Stimulated activated CD8-positive, alpha-beta memory T cell treated with anti-CD3 and anti-CD28 coated beads, Interleukin-7, amount 100 ng/mL, for 4 hours (primary cell): ENCODE measurements at places on chromosomes 4 and X.

GRCh38 chr4:11623726-11624037 is 195.0 kb upstream of the HS3ST1 start:
- DNase-seq: no peak

DNA sequence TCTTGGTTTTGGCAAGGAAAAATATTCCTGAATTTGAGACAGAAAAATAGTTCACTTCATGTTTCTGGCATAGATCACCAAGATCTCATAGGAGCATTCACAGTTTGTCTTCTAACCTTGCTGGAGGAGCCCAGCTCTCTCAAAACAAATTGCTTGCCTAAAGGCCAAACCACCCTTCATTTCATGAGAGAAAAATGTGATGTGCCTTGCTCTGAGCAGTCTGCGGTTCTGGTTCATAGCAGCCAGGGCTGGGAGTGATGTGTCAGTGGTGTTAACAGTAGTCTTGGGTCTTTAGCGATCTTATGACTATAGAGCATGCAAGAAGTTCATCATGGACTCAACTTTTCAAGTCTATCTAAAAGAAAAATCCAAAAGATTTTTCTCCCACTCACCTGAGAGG is 183.3 kb downstream of the DCLK2 start:
- DNase-seq: no peak

DNA sequence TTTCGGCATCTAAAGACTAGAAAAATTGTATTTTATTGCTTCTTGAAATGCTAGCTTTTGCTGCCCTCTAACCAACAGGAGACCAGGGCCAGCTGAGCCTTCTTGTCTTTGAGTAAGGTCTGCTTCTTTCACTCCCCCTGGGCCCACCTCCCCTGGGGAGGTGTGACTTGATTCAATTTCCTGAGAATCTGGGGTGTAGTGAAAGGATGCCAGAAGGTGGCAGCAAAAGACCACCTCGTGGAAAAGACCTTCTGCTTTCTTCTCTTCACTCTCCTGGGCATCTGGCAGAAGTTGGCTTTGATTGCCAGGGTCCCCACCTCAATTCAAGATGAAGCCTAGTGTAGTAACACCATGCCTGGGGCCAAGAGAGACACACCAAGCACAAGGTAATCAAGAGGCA is 96.5 kb upstream of the MAOA start:
- DNase-seq: no peak

- no peak for DNase-seq
Measured at GRCh38 chr4:161404346-161405110, 759.3 kb downstream of the FSTL5 start.

DNA sequence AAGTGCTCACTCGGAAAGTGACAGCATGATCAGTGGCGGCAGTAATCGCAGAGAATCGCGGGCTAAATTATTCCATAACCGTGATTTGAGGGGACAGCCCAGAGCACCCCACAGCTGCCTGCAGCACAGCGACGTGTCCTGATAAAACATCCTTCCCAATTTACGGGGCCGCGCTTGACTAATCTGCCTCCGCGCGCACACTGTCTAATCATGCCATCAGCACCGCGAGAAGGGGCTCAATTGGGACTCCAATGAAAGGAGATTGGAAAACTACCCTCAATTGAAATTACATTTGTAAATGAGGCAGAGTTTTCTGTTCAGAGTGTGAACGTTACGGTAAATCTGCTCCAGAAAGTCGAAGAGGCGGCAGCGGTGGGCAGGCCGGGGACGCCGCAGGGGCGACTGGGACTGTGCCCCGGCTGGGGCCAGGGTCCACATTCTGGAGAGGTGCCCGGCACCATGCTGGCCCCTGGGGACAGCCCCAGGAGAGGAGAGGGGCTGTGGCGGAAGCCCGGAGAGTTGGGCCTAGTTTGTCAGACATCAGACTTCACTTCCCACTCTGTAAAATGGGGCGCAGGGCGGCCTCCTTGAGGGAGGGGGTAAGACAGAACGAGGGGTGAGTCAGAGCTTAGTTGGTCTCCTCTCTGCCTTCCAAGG is 107.7 kb downstream of the FAM53A start:
- DNase-seq: no peak

DNA sequence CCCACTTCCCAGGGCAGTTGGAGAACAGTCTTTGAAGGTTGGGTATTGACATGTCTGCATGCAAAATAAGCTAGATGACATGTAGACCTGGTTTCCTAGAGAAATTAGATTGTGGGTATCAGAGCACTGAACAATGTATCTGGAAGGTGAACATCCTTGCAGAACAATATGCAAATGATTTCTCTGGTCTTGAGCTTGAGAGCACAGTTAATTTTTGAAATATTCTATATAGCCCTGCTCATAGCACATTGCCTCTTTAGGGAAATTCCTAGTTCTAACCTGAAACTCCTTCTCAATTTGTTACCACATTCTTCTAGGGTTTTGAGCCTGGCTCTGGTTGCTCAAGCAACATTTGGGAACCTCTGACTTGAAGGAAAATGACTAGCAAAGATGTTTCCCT is 41.6 kb upstream of the LAS1L start:
- DNase-seq: no peak

GRCh38 chr4:100360211-100360610 is 157.6 kb downstream of the EMCN start:
- no peak for DNase-seq

DNA sequence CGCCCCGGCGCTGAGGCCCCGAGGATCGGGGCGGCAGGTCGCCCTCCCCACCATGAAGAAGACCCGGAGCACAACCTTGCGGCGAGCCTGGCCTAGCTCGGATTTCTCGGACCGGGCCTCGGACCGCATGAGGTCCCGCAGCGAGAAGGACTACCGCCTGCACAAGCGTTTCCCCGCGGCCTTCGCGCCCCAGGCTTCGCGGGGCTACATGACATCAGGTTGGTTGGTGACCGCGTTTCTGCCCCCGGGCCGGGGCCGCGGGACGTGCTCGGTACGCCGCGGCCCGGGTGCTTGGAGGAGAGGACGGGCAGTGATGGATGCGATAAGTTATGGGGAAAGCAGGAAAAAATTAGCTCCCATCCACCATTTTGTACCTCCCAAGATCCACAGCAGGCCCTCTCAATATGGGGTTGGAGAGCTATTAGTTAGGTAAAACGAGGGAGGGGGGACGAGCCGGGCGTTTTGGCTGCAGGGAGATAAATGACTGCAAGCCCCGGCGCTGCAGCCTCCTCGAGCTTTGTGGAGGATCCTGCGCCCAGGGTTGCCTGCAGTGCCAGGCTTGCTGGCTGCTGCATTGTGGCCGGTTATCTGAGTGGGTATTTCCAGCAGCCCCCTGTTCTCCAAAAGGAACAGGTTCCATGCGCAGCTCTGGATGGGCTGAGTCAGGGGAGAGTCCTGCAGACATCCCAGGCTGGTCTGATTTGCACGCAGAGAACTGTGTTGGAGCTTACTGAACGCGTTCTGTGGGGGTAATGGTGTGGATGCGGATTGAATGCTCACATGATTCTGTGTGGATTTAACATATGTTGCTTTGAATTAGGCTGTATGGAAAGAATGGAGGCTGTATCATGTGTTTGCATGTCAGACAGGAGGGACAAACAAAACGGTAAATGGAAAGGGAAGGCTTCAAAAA is 1.9 kb downstream of the STOX2 start:
- DNase-seq: no peak

DNA sequence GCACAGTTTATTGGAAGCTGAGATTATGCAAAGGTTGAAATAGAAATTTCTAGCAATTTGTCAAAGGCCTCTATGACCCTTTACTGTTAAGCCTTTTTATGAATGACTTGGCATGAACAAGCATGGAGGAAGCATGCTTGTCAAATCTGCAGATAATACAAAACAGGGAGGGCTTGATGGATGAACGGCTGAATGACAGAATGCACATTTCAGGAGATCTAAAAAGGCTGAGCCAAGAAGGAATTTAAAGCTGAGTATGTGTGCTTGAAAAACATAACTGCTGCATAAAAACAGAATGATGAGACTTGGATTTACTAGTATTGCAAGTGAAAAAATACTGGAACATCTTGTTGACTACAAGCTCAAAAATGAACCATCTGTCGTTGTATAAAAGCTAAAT is 29.0 kb upstream of the UBE2K start:
- no peak for DNase-seq

DNA sequence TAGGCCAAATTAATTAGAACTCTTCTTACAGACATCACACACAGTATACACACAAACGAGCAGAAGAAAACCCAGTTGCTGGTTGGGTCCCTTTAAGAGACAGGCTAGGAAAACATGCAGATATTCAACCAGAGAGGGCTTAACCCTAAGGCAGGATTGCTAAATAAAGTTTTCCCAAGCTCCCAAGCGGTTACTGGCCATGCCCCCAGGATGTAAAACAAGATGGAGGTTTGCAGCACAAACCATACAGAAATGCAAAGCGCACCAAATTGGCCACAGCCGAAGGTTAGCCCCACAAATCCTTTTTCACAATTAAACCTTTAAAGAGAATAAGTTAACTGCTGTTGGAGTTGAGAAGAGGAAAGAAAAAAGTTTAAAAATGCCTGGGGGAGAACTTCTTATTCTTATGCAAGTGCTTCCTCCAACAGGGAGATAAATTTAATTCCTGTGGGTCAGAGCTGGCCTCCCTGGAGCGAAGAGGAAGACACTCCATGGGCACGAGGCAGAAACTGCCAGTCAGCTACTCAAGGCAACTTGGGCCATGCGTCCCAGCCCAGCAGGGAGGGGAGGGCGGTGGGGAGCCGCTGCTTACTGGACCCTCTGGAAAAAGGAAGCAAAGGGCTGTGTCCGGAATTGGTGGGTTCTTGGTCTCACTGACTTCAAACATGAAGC is 167.6 kb upstream of the ARSJ start:
- no peak for DNase-seq

DNA sequence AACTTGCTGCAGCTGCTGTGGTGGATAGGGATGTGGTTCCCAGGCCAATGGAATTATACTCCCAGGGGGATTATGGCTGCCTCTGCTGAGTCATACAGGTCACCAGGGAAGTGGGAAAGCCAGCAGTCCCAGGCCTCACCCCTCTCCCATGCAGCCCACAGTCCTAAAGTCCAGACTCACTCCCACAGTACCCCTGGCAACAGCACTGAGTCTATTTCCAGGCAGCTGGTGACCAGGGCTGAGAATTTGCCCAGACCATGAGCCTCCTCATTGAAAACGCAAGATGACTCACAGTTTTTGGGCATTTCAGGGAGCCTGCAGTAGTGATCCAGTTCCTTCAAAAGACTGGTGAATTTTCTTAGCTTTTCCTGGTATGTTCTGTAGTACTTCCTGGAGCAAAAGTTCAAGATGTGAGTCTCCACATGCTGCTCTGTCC is 137.6 kb downstream of the NPNT start:
- no peak for DNase-seq

- DNase-seq: no peak
Measured at GRCh38 chrX:64152857-64153256, 52.7 kb downstream of the AMER1 start.

GRCh38 chrX:24619647-24620046 is 27.5 kb downstream of the PCYT1B start:
- no peak for DNase-seq

- no peak for DNase-seq
Measured at GRCh38 chr4:41363384-41363981, 106.8 kb downstream of the UCHL1 start.

DNA sequence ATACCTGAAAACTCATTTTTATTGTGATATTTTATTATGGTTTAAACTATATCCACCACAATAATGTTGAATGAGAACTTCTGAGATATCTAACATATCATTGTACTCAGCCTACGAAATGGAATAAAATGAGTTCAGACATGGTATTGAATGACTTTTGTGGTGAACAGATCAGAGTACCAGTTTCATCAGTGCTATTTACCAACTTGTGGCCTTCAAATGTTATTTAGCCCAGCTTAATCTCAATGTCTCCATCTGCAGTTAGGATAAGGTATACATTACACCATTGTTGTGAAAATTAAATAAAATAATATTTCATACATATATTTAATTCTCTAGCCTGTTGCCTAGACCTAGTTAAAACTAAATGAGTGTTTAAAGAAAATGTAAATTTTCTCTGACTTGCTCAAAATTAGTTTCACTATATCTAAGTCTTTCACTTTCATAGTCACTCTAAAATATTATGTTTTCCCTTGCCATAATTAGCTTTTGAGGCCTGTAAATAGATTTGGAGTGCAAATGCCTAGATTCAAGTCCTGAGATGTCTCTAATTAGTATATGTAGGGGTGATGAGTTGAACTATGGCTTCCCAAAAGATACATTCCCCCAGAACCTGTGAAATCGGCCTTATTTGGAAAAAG is 594.2 kb downstream of the STPG2 start:
- DNase-seq: no peak

DNA sequence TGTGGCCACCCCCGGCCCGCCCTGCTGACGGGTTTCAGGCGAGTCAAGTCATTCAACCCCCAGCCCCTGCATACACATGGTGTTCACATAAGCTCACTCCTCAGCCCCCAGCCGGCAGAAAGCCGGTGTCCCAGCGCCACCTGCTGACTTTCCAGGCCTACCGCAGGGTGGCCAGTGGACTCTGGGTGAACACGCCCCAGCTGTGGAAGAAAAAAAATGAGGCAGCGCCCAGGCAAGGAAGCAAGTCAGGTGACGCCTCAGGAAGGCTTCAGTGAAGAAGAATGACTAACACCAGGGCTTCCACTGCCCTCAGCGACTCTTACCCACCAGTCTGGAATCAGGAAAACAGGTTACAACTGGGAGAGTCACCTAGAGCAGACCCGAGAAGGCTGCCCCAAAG is 15.8 kb downstream of the BCAP31 start:
- no peak for DNase-seq

DNA sequence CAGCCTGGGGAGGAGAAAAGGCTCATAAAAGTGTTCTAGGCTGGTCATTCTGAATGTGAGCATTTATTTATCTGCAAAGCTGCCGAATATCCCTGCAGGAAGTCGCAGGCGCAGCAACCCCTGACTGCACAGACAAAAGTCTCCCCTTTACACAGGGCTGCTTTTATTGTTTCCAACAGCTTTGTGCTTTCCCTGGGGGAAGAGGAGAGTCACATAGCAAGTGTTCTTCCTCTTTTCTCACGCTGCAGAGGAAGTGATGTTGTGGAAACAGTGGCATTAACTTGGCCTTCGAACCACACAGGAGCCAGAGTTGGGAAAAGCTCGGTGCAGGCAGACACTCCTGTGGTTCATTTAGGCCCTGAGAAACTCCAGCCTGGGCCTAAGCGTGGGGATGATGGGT is 81.5 kb upstream of the BCOR start:
- DNase-seq: no peak

DNA sequence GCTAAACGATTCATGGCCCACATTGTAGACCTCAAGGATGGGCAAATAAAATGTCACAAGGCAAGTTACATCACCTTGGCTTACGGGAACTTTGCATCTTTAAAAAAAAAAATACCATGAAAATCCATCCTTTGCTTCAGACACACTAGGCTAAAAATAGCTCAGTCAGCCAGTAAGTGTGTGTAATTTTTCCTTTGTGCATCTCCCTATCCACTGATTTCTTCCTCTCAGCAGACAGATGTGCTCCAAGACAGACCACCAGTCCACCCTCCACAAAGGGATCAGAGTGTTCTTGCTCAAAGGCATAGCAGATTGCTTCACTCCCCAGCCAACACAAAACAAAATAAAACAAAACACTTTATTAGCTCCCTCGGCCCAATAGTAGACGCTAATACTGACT is 14.6 kb downstream of the LDB2 start:
- no peak for DNase-seq

GRCh38 chrX:14354521-14354920 is 174.8 kb upstream of the GLRA2 start:
- DNase-seq: no peak

- no peak for DNase-seq
Measured at GRCh38 chrX:33330798-33331197, 119.4 kb upstream of the DMD start.
